ENCODE measurements at places on chromosomes 3 and 15.

GRCh38 chr3:122247825-122248185, 64.3 kb downstream of the CASR start:
- no peak for DNase-seq

GRCh38 chr3:183370391-183370790, 58.0 kb downstream of the MCF2L2 start:
- no peak for DNase-seq

GRCh38 chr15:80424381-80424780, 20.2 kb downstream of the ARNT2 start:
- DNase-seq: no peak

GRCh38 chr15:32873284-32874114, 155.7 kb downstream of the GREM1 start:
- no peak for DNase-seq

GRCh38 chr3:122857019-122857418, 62.1 kb downstream of the SLC49A4 start:
- DNase-seq: no peak

- no peak for DNase-seq
These were observed 62.8 kb downstream of the ITGB5 start for GRCh38 chr3:124824286-124824915.

- DNase-seq: peak; percentile 16
These were observed 2.4 kb downstream of the TSC22D2 start for GRCh38 chr3:150410311-150411105.

GRCh38 chr3:135012101-135012500, 217.0 kb downstream of the EPHB1 start:
- no peak for DNase-seq

- no peak for DNase-seq
These were observed 267.9 kb upstream of the THBS1 start for GRCh38 chr15:39312984-39313383.

DNA sequence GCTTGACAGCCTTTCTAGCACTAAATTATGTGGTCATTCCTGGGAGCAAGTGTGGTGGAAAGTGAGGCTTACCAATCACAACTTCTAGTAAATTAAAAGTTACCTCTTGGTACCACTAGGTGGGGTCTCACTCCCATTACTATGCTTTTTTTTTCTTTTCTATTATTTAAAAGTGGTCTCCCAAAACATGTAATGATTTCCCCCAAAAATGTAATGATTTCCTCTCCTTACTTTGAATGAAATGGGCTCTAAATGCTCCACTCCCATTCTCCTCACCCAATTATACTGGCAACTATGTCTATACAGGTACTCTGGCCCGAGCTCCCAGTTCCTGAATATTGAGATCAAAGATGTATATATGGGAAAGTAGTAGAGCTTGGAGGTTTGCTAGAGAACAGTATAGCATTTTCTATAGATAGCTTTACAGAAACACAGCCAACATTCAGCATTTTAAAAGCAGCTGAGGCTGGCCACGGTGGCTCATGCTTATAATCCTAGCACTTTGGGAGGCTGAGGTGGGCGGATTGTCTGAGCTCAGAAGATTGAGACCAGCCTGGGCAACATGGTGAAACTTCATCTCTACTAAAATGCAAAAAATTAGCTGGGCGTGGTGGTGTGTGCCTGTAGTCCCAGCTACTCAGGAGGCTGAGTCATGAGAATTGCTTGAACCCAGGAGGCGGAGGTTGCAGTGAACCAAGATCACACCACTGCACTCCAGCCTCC, 70.9 kb downstream of the DCUN1D1 start:
- no peak for DNase-seq

DNA sequence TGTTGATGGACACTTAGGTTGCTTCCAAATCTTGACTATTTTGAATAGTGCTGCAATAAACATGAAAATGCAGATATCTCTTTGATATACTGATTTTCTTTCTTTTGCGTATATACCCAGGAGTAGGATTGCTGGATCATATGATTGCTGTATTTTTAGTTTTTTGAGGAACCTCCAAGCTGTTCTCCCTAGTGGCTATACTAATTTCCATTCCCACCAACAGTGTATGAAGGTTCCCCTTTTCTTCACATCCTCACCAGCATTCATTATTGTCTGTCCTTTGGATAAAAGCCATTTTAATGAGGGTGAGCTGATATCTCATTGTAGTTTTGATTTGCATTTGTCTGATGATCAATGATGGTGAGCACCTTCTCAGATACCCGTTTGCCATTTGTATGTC, 12.5 kb downstream of the PATL2 start:
- DNase-seq: no peak

DNA sequence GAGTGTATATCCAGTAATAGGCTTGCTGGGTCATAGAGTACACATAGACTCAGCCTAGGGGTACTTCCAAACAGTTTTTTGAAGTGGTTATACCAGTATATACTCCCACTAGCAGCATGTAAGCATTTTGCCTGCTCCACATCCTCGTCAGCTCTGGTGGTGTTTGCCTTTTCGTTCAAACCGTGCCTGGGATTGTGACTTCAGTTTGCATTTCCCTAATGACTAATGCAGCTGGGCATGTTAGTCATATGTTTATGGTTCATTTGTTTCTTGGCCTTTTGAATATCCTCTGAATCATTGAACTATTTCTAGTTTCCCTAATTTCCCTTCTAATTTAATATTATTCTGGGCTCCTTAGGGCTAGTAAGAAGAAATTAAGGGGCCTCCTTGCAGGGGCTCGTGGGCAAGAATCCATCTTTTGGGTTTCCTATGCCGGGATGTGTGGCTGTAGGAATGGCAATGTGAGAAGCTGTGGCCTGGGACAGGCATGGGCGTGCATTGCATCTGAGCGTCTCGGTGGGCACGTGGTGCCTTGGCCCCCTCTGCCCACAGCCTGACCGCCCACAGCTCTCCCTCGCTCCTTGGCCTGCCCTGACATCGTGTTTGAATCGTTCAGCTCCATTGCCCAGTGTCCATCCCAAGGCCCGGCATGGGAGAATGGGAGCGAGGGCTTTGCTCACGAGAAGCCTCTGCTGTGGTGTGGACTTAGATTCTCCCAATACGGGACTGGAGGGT, 26.4 kb downstream of the FAH start:
- no peak for DNase-seq

- no peak for DNase-seq
These were observed 2.0 kb upstream of the EFCC1 start for GRCh38 chr3:128999102-128999501.

DNA sequence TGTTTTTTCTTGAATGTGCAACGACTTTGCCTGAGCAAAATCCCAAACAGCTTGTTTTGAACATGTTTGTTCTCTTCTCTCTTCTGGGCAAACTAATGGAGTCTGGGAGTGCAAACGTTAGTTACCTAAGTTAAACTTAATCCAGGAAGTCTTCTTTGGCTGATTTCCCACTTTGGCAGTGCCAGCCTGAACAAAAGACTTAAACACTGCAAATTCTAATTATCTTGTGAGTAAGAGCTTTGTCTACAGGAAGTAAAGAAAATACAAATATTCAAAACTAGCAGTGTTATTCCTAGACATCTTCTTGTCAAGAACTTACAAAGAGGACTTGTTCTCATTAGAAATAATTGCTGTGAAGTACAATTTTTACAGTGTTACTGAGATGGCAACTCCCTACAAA, 16.7 kb upstream of the DENND6A start:
- no peak for DNase-seq
